ENCODE measurements at places on chromosomes 5 and 9.
A peak's percentile ranks its signal among the peaks of the same experiment; 100 is the strongest.

DNA sequence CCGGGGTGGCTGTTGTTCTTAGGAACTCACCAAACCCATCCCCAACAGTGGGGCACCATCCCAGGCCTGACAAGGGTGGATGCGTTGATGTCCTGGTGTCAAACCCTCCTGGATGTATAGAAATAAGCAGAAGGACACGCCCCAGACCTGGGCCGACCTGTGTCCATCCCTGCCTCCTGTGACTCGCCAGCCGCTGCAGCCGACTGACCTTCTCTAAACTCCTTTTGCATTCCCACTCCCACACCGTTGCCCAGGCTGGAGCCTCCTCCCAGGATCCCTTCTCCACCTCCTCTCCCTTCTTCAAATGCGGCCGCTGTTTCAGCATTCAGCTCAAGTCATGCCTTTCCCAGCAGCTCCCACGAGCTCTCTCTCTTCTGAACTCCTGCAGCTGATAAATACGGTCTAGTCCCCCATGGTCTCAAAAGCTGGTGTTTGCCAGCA lies 213.2 kb upstream of the IER5L start:
- DNase-seq, result no peak

DNA sequence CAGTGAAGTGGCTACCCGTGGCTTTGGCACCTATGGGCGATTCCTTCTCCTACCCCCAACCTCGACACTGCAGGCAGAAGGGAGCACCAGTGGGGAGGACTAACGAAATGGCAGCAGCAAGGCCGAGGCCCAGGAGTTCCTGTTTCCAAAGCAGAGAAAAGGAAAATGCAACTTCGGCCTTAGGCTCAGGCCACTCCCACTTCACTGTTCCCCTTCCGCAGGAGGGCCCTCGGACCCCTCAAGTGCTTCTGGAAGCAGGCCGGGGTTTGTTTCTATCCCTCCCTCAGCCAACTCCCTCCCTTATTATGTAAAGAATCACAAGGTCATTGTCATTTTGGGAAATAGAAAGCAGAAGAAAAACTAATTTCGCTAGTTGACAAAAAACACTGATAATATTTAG lies 36.4 kb upstream of the NKX2-5 start:
- no peak for DNase-seq

DNA sequence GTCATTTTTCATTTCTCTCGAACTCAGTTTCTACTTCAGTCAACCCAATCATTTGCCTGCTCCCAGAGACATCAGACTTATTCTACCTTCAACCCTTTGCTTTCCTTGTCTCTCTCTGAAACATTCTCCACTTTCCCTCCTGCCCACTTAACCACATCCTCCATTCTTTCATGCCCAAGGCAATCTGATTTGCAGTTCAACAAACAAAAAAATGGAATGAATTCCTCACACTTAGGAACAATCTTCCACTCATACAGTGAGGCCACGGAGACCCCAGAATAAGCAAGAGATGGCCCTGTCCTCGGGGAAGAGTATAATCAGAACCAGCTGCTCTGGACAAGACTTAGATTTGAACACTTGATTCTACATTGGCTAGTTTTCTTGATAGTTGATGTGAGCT lies 180.5 kb downstream of the RFK start:
- peak; percentile 18 for DNase-seq

GRCh38 chr9:110241858-110242321 lies 14.4 kb downstream of the TXN start:
- no peak for DNase-seq

- DNase-seq, result no peak
Measured at GRCh38 chr9:71094708-71095251, 26.6 kb downstream of the TRPM3 start.

DNA sequence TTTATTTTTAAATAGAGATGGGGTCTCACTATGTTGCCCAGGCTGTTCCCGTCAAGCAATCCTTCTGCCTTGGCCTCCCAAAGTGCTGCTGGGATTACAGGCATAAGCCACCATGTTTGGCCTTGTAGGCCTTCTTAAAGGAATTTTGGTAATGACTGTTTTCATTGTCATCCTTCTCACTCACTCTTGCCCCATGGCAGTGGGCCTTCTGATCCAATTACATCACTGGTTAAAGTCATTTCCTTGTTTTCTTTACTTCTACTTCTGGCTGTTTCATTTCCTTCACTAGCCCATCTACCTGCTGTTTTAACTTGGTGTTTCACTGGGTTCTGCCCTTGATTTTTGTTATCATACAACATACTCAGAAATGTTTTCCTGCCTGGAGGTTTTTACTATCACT lies 20.1 kb upstream of the NIM1K start:
- DNase-seq, result no peak

GRCh38 chr9:126297661-126298060 lies 29.0 kb upstream of the MVB12B start:
- no peak for DNase-seq

DNA sequence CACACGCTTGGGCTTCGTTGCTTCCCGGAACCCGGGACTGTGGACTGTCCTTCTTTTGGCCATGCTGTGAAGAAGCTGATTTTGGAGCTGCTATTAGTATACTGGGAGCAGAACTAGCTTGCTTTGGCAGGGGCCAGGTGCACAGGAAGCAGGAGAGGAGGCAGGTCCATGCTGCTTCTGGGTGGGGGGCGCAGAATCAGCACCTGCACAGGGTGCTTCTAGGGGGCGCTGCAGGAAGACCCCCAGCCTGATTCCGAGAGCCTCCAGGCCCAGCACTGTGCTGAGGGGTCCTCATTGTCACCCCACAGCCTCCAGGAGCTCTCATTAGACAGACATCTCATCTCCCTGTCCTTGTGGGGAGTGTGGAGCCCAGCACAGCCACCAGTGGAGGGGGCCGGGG lies 252.6 kb upstream of the IRX4 start:
- no peak for DNase-seq

DNA sequence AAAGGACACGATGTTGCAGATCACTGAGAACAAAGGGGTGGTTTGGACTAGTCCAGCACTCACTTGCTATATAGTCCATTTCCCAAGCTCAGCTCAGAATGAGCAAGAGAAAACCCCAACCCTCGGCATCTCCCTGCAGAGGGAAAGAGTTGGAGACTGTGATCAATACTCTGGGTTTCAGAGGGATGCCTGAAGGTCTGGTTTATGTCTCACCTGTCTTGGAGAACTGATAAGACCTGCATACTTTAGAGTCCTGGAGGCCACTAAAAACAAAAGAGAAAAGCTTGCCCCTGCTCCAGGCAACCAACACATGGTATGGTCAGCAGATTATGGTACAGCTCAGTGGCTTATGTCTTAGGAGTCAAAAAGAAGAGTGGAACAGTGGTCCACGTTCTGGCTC lies 1006.9 kb downstream of the CDH9 start:
- DNase-seq, result no peak

DNA sequence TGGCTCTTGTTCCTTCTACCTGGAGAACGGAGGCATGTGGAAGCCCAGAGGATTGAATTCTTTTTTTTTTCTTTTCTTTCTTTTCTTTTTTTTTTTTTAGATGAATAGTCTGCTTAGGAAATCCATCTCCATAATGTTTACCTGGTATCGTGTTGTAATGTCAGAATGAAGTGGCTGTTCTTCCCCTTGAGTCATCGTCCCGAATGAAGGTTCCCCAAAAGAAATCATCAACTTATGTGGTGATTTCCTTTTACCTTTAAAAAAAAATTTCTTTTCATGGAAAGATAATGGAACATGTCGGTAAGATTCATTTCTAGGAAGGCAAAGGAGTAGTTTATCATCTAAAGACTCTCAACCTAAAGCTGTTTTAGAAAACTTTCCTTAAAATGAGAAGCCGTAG lies 59.7 kb downstream of the DOCK8 start:
- no peak for DNase-seq

GRCh38 chr9:95167998-95168397 lies 149.5 kb downstream of the FANCC start:
- DNase-seq, result peak; percentile 93

GRCh38 chr9:137969685-137970084 lies 92.1 kb downstream of the CACNA1B start:
- DNase-seq, result no peak

DNA sequence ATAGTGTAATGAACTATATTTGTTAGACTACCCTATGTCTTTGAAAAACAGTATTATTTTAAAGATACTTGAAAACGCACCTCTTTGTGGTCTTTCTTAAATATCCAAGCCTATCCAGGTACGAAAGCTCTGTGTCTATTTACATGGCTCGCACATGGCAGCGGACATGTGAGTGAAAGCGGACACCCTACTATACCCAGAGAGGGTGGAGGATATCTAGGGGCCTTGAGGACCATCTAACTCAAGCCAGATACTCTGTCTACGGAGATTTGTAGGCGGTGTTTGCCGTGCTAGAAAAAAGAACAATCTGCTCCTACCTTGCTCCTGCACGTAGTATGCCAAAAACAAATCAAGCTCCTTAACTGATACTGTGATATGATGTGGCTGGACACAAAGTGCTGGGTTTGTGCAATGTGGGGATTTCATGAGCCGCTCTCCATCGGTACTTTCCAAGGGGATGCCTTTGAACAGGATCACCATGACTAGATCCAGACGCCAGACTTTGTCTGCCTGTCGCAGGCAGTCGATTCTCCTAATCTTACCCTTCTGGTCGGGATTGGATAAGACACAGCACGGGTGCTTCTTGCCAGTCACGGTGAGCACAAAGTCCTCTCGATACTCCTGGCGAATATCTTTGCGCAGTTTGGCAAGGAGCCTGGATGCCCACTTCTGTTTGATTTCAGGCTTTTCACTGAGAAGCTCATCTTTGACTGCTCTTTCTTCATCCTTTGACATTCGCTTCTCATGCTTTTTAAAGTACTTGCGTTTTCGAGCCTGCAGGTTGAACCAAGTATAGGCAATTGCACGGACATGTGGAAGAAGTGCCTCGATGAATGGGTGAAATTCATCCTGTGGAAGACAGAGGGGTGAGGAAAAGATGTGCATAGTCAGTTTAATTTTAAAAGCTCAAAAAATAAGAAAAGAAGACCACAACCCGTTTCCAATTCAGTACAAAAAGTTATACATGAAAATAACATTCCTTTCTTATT lies 7.0 kb downstream of the NFIB start:
- DNase-seq, result peak; percentile 62

GRCh38 chr9:98867429-98868168 lies 60.1 kb downstream of the GALNT12 start:
- peak; percentile 93 for DNase-seq

DNA sequence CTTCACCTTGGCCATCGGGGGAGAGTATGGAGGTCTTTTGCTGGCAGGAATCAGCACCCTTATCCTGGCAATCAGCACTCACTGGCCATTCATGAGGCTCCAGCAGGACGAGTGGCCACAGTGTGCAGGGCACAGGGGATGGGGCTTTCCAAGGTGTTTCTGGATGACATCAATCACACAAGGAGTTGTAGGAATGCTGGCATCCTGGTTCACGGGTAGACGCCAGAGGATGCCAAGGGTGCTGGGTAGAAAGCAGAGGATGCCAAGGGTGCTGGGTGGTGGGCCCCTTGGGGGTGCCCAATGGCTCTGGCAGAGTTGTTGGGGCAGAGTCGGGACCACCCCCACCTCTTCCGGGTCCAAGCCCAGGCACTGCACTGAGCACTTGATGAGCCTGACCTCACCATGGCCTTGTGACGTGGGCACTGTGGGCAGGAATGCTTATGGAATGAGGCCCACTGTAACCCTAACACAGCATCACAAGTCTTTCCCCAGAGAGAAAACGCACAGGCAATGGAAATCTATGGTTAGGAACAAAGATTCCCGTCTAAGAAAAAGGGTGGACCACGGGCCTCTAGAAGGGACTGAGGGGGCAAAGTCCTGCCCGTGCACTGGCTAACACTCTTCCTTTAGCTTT lies 29.1 kb downstream of the CEL start:
- no peak for DNase-seq

GRCh38 chr5:162068412-162068811 lies 839 bp downstream of the GABRG2 start:
- DNase-seq, result no peak

DNA sequence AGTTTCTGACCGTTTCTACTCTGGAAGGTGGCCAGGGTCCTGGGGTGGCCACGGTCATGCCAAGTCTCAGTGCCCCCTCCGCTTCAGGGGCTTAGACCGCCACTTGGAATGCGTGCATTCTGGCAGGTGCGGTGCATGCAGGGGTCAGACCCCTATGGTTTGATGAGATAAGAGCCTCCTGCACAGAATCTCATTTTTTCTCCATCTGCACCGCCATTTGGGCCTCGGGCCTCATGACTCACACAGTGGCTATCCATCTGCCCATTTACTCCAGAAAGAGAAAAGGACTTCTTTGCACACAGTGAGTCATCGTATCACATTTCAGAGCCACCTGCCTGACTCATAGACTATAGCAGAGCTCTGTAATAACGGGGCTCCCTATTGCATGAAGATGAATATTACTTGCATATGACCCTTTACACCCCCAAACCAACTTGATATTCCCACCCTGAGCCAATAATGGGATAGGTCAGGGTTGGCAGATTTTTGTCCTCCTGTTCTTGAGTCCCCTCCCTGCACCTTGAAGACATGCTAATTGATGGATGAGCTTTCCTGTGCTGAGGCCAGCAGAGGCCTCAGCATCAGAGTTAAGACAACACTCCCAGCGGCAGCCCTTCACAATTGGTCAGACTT lies 157.4 kb downstream of the NR3C1 start:
- DNase-seq, result peak; percentile 95

DNA sequence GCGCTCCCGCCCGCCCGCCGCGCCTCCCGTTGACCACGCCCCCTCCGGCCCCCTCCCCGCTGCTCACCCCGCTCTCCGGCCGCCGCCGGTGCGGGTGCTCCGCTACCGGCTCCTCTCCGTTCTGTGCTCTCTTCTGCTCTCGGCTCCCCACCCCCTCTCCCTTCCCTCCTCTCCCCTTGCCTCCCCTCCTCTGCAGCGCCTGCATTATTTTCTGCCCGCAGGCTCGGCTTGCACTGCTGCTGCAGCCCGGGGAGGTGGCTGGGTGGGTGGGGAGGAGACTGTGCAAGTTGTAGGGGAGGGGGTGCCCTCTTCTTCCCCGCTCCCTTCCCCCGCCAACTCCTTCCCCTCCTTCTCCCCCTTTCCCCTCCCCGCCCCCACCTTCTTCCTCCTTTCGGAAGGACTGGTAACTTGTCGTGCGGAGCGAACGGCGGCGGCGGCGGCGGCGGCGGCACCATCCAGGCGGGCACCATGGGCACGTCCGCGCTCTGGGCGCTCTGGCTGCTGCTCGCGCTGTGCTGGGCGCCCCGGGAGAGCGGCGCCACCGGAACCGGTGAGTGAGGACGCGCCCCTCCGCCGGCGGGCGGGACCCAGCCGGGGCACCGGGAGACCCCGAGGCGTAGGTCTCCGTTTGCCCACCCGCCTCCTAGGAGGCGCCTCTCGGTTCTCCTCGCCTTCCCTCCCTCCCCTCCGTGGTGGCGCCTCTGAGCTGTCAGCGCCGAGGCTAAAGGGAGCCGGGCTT lies at the start of gene VLDLR:
Gene VLDLR, plus strand, starts transcription at position 66 of the 739 bp plus-strand sequence. Its CDS starts 403 bp downstream, at position 469.
- peak; percentile 30 for DNase-seq

DNA sequence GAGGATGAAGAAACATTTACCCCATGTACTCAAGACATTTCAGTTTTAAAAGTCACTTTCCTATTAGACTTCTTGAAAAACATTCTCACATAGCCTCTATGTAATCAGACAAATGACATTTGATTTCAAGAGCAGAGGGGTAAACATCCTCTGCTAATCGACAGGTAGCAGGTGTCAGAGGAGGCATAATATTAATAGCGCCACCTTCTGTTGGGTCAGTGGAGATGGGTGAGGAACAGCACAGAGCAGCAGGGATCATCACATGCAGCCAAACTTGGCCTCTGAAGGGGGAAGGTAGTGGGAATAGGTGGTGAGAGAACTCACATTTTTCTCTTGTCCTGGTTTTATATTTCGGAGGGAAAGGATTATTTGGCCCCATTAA lies 3.3 kb upstream of the LSM11 start:
- no peak for DNase-seq

GRCh38 chr9:76818271-76818670 lies 54.0 kb downstream of the PCA3 start:
- DNase-seq, result peak; percentile 98

GRCh38 chr9:106321394-106322180 lies 541.4 kb upstream of the ZNF462 start:
- no peak for DNase-seq

All from astrocyte of the spinal cord (primary cell).